Fibroblast of skin of right quadriceps (primary cell): ENCODE measurements at places on chromosomes 2 and 18.

GRCh38 chr18:12462242-12462641 is 54.5 kb downstream of the PRELID3A start:
- DNase-seq = no peak

GRCh38 chr2:207231106-207231865 is 65.5 kb upstream of the KLF7 start:
- DNase-seq = peak; percentile 50

GRCh38 chr2:231810905-231811304 is 24.7 kb downstream of the COPS7B start:
- DNase-seq = peak; percentile 69

DNA sequence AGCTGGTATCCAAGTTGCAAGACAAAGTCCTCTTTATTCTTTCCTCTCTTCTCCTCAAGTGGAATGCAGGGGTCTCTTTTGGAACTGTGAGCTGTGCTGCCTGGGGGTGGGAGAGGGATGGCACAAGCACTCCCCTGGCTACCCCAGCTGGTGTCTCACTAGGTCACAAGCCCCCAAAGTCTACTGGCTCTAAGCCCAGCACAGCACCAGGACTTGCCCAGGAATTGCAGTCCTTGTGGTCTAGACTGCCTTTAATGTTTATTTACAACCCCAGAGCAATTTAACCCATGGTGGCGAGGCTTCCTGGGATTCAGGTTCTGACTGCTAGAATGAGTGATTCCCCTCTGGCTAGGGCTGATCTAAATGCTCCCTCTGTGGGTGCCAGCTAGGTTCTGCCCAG is 199.0 kb upstream of the STK17B start:
- no peak for DNase-seq

- no peak for DNase-seq
These were observed 231.9 kb upstream of the MMADHC start for GRCh38 chr2:149819356-149819957.

DNA sequence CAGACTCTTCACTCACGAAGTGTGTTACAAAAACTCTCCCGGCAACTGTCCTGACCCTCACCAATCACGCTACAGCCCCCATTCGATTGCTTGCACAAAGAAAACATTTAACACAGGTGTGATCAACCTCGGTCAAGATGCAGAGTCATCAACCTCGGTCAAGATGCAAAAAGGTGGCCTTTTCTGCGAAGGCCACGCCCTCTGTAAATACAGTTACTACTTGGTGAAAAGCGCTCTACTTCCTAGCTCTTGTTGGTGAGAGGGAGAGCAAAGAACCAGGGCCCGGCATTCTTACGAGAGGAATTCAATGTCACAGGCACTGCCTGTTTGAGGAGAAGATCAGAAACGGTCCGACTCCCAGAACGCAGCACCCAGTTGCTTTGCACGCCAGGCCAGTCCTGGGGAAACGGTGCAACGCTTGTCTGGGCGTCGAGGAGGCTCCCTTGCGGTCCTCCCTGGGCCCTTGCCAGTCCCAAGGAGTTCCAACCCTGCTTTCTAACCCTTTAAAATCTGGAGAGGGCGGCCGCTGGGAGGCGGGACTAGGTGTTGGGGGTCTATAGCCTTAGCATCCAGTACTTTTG is 1.9 kb downstream of the PIEZO2 start:
- no peak for DNase-seq

GRCh38 chr18:58754544-58755068 is 83.3 kb downstream of the MALT1 start:
- DNase-seq = no peak

GRCh38 chr2:19706332-19706731 is 195.5 kb downstream of the TTC32 start:
- DNase-seq = no peak

DNA sequence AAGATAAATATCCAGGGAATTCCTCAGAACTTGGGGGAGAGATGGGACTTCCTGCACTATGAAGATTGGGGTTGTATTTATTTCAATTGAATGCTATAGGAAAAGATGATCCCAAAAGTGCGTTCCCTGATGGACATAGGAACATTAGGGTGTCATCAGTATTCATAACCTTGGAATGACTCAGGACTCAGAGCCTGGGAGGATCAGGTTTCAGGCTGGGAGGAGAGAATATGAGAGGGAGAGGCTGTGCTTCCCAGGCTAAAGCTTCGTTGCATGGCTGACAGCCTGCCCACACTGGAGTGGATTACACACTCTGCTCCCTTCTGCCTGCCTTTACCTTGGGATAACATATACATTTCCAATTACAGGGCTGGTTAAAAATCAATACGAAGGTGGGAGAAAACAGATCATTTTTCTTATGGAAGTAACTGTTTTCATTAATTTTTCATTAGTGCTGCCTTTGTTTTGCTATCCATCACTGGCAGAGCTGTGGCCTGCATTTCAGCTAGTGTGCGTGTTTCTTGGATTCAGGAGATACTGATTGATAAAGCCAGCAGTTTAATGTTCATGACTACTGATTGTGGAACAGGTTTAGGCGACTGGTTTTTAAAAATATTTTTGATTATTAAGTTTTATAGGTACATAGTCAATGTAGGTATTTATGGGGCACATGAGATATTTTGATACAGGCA is 118.7 kb downstream of the KCTD1 start:
- DNase-seq = peak; percentile 86

GRCh38 chr2:12507295-12507694 is 209.4 kb upstream of the TRIB2 start:
- DNase-seq = peak; percentile 92

DNA sequence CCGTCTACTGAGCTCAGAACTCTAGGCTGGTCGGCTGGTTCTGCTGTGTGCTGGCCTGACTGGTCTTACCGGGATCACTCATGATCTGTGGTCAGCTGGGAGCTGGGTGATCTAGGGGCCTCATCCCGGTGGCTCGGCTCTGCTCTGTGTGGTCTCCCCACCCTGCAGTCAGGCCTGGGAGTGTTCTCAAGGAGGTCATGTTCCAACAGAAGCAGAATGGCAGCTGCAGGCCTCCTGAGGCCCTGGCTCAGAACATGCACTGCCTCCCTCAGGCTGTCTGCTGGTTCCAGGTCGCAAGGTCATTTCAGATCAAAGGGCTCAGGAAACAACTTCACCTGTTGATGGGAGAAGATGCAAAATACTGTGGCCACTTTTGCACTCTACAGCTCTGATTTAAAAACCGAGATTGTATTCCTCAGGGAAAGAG is 81.1 kb upstream of the RFX8 start:
- no peak for DNase-seq

DNA sequence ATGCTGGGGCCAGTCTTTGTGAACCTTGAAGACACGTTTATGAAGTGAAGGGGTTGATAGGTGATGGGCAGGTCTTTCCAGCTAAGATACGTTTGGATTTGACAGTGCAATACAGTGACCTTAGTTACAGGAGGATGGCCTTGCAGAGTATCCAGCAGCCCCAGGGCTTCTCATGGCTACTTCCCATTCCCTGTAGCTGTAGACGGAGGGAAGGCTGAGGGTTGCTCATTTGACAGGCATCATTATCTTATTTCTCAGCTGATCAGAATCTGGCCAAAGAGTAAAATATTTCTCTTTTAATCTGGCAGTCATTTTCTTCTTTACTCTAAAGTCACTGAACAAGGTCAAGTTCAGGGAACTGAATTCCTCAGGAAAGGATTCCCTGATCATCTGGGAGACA is 85.1 kb upstream of the RMDN2 start:
- no peak for DNase-seq
